ENCODE measurements at places on chromosomes 11 and 22. TPM values are rescaled to one million over a fixed set of nuclear protein-coding genes. Genes with fewer than 3 reads are reported as not detected.

DNA sequence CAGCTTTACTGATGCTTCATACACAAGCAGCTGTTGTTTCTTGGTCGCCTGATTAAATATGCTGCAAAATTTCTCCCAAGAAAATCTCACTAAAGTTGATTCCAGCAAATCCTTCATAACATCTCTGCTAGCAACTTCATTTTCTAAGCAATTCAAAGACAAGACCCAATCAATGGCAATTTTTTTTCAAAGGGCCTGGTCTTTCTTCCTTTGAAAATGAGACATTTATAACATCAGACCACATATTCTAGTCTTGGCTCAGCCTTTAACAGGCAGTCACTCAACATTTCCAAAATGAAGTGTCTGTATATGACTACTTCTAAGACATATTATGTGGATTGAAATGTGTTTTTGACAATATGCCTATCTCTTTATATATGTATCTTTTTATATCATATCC lies 702.6 kb downstream of the KCNA4 start:
- H3K27ac ChIP-seq: no peak overlapping the region
- no peak for DNase-seq
- H3K27me3 ChIP-seq: no peaks in the 10 kb centered on the region
- H3K36me3 ChIP-seq: no peaks in the 10 kb centered on the region
- no peak overlapping the region for H3K4me3 ChIP-seq

GRCh38 chr11:77075425-77075905 lies 8.7 kb downstream of the CAPN5 start:
- DNase-seq: peak; percentile 78
- H3K4me3 ChIP-seq: no peak overlapping the region
- H3K27me3 ChIP-seq: no peaks in the 10 kb centered on the region
- H3K4me1 ChIP-seq: peaks cover 60% of the 10 kb centered on the region
- peak overlapping the region; percentile 93 for H3K27ac ChIP-seq

The GPHA2 gene
- total RNA-seq: 6.0 TPM

The TH gene
- total RNA-seq: not detected

The C11orf86 gene
- 88.3 TPM for total RNA-seq
